Left ventricle myocardium superior (tissue), 1 donor: ENCODE measurements at places on chromosomes 11 and 22. TPM values are rescaled to one million over a fixed set of nuclear protein-coding genes. Genes with fewer than 3 reads are reported as not detected.

ANGPTL5 gene
- 0.77 TPM for total RNA-seq

NEFH gene
- 0.12 TPM for total RNA-seq

DGCR2 gene
- 33.1 TPM for total RNA-seq

ROBO4 gene
- total RNA-seq = 27.6 TPM
